ENCODE measurements at places on chromosomes 7 and 10.
A peak's percentile ranks its signal among the peaks of the same experiment; 100 is the strongest.

GRCh38 chr10:89679986-89680385, 21.4 kb upstream of the KIF20B start:
- no peak for DNase-seq

DNA sequence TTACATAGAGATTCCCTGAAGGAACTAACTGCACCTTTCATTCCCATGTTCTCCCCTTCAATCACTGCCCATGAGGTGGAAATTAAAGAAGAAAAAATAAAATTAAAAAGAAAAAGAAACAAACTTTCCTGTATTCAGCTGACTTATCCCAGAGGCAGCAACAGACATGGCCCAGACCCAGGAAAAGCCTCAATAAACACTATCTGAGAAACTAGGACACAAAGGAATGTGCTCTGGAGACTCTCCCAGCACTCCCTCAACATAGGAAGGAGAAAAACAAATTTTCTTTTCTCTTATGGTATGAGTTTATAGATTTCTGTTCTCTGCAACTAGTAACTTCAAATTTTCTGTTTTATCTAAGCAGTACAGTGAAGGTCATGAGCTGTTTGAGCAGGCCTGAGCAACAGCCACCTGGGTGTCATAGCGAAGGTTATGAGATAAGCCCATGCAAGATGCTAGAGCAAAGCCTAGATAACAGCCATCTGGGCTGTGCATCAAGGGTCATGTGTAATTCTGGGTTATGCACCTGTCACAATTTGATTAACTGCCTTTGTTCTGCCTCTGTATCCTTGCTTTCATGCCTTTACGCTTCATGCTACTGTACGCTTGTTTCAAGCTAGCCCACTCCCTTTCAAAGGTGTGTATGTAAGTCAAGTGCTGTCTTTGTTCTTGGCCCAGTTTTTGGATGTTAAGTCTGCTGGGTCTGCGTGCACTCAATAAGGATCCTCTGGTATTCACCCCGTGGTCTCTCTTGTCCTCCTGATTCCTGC, 11.0 kb upstream of the OR6B1 start:
- no peak for DNase-seq

DNA sequence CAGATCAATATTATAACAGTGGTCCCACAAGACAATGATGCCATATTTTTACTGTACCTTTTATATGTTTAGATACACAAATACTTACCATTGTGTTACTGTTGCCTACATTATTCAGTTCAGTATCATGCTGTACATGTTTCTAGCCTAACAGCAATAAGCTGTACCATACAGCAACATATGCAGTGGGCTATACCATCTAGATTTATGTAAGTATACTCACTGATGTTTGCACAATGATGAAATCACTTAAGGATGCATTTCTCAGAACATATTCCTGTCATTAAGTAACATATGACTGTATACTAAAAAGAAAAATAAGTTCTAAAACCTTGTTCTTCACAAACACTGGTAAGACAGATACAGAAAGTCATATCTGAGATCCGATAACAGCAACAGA, 468.6 kb upstream of the SEMA3A start:
- no peak for DNase-seq

GRCh38 chr7:130430841-130431666, 9.8 kb downstream of the CEP41 start:
- peak; percentile 91 for DNase-seq

- peak; percentile 49 for DNase-seq
Observed at GRCh38 chr7:95095966-95096540, 188.7 kb downstream of the PPP1R9A start.

DNA sequence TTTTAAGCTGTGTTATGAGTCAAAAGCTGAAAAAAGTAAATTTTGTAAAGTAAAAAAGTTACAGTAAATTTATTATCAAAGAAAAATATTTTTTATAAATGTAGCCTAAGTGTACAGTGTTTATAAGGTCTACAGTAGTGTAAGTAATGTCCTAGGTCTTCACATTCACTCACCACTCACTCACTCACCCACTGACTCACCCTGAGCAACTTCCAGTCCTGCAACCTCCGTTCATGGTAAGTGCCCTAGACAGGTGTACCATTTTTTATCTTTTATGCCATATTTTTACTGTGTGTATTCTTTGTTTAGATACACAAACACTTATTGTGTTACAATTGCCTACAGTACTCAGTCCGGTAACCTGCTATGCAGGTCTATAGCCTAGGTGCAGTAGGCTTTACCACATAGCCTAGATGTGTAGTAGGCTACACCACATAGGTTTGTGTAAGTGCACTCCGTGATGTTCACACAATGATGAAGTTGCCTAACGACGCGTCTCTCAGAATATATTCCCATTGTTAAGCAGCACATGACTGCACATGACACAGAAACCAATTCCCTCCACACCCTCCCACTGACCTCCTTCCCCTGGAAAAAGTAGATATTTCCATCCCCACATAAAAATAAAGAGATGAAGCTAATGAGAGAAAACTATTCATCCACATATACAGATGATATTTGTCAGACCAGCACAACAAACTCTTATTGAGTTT, 44.8 kb upstream of the FGL2 start:
- DNase-seq, result no peak

DNA sequence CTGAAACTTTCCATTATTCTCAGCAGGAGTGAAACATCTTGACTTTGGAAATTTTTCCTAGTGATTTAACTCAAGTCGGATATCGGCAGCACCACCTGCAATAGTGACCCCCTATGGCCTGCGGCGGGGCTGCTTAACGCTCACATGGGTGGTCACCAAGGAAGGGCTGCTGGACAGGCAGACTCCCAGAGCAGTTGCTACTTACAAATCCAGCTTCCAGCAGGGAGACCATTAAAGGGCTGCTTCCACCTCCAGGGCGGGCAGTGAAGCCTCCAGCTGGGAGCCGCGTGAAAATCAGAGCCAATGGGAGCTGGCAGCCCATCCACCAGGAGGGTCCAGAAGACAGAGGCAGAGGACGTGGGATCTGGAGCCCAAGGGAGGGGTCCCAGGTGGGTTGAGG, 122.5 kb downstream of the MGMT start:
- no peak for DNase-seq

- DNase-seq, result no peak
Observed at GRCh38 chr7:98000356-98000755, 10.4 kb upstream of the OCM2 start.

DNA sequence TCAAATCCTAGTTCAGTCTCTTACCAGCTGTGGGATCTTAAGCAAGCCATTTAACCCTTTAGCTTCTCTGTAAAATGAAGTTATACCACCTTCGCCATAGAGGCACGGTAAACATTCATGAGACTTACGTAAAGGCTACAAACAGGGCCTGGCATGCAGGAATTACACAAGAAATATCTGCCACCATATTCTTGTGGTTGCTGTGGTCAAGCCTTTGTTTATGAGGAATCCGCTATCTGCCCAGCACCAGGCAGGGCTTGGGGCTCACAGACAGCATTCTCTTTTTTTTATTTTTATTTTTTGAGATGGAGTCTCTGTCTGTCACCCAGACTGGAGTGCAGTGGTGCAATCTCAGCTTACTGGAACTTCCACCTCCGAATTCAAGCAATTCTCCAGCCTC, 9.9 kb downstream of the AIFM2 start:
- DNase-seq, result no peak

GRCh38 chr7:120760050-120760449, 97.9 kb downstream of the TSPAN12 start:
- DNase-seq, result no peak

DNA sequence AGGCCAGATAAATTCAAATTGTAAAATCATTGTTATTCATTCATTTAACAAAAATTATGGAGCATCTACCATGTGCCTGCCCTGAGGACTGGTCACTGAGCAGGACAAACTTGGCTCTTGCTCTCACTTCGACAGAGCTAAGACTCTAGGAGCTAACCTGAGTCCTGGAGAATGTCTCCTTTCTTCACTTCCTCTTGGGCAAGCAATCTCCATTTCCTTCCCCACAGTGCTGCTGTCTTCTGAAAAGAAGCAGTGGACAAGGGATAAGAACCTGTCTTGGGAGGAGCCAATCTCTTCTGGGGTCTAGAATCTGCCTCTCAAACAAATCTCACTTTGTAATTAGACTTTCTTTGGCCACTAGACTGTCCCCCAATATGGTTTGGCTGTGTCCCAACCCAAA, 76.2 kb upstream of the PLXNA4 start:
- no peak for DNase-seq

GRCh38 chr7:100791881-100792666, 35.2 kb downstream of the EPHB4 start:
- DNase-seq, result no peak

DNA sequence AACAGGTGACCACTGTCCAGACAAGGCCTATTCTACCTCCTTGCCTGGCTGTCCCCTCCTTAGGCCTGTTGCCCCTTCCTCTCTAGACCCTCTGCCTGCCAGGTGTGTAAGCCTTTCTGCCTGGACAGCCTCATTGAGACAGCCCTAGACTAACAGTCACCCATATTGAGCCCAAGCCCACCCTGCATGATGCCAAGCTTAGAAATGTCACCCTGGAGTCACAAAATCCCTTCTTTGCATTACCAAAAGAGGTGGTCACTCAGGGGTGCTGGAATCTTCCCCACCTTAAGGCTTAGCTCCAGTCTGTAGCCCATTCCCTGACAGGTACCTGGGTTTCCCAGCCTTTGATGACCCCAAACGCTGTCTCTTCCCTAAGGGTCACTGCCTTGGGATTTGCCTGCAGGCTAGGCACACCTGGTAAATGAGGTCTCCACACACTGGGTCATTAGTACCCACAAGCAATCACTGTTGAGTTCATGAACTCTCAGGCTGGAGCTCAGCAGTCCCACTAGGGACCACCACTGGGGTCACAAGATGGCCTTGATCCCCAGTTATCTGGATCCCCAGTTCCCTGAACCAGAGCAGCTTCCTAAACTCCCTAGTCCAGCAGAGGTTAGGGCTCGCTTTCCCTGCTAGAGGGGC, 54.9 kb upstream of the CAMK2B start:
- DNase-seq, result no peak
